ENCODE measurements at places on chromosomes 16 and 17.

DNA sequence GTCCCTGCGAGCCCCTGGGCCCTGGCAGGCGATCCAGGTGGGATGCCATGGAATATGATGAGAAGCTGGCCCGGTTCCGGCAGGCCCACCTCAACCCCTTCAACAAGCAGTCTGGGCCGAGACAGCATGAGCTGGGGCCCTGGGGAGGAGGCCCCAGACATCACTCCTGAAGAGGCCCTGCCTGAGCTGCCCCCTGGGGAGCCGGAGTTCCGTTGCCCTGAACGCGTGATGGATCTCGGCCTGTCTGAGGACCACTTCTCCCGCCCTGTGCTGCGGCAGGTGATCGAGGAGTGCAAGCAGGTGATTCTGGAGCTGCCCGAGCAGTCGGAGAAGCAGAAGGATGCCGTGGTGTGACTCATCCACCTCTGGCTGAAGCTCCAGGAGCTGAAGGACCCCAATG lies 33.1 kb downstream of the CDRT15L2 start:
- DNase-seq, result no peak

- DNase-seq, result no peak
Measured at GRCh38 chr16:78576941-78577340, 477.5 kb downstream of the WWOX start.

- DNase-seq, result no peak
Measured at GRCh38 chr17:72565006-72565405, 444.2 kb downstream of the SOX9 start.

DNA sequence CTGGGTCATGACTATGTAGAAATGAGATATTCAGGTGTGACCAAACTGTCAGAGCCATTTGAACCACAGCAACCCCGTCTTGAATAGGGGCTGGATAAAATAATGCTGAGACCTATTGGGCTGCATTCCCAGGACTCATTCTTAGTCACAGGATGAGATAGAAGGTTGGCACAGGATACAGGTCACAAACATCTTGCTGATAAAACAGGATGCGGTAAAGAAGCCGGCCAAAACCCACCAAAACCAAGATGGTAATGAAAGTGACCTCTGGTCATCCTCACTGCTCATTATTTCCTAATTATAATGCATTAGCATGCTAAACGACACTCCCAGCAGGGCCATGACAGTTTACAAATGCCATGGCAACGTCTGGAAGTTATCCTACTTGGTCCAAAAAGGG lies 545.5 kb downstream of the TMEM114 start:
- no peak for DNase-seq

GRCh38 chr17:18850679-18851078 lies 7.3 kb upstream of the PRPSAP2 start:
- no peak for DNase-seq

DNA sequence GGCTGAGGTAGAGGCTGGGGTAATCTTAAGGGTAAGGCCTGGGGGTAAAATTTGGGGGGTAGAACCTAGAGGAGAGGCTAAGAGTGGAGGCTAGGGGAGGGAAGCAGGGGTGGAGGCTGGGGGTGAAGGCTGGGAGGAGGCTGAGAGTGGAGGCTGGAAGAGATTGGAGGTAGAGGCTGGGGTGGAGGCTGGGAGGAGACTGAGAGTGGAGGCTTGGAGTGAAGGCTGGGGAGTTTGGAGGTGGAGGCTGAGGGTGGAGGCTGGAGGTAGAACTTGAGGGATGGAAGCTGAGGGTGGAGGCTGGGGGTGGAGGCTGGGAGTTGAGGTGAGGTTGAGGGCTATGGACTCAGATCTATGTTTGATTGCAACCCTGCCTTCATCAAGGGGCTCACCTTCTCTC lies 333.6 kb downstream of the C16orf95 start:
- DNase-seq, result no peak

GRCh38 chr17:78164748-78165607 lies 3.4 kb upstream of the SYNGR2 start:
- DNase-seq, result no peak

- DNase-seq, result no peak
Measured at GRCh38 chr17:77885678-77886386, 72.7 kb upstream of the TNRC6C start.

GRCh38 chr17:35373534-35373983 lies at the start of gene SLFN11:
TSS of gene SLFN11 (minus strand) at chr17:35373621. CDS start at chr17:35363807, 9,814 bp downstream.
- peak; percentile 81 for DNase-seq

DNA sequence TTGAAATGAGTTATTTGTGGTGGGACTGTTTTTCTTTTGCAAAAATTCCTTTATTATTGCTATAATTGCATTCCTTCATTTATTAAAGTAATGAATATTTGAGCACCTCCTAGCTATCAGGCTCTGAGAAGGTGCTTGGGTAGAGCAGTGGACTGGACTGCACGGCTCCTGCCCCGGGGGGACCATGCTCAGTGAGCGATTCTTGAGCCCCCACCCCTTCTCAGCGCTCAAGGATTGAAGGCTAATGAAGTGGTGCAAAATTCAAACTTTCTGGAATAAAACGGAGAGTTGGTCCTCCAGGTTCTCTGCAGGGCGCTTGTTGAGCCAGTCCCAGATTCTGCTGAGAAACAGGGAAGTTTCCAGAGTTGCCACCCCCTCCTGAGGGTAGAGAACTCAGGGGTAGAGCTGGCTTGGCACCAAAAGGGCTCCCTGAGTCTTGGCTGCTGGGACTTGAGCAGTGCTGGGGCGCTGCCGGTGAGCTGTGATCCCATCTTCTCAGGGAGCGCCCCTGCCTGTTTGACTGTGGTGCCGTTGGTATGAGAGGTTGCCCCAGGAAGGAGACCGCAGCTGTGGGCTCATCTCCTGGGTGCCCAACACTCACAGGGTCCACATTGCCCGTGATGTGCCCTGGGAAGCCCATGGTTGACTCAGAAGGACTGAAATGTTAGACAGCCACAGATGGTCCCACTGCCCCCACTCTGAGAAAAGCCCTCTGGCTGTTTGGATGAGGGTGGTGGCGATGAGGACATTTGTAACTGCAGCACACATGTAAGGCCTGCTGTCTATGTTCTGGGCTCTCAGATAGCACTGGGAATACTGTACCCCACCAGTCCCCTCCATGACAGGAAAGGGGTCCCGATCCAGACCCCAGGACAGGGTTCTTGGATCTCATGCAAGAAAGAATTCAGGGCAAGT lies 20.0 kb downstream of the KSR1 start:
- no peak for DNase-seq

DNA sequence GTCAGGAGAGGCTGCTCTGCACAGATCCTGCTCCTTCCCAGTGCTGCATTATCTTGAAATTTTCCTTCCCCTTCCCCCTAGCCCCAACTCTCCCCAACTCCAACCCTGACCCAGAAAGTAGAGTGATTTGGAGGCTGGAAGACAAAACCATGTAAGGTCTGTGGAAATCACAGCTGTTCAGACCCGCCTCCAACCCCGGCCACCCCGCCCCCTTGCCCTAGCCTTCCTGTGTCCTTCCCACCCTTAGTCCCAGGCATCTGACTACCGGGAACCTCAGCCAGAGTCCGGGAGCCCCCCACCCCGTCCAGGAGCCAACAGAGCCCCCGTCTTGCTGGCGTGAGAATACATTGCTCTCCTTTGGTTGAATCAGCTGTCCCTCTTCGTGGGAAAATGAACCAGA lies at the start of gene AOC3:
TSS of gene AOC3 (plus strand) at position 246 of the 400 bp plus-strand sequence. CDS start at position 391, 145 bp downstream.
- no peak for DNase-seq

DNA sequence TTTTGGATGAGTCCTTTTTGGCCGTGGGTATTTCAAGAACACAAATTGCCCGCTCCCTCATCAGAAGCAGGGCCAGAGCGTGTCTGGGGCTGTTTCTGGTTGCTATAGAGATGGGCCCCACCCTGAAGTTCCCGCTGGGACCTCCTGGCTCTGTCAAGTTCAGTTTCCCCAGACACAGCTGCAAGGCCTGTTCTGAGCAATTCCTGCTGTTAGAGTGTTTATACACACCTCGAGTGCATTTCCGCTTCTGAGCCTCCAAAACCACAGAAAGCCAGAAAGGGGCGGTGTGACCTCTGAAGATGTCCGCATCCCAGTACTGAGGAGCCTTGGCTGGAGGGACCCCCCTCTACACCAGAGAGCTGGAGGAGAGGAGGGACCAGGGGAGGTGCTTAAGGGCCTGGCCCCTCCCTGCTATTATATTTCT lies 9.3 kb upstream of the WBP2 start:
- DNase-seq, result no peak

DNA sequence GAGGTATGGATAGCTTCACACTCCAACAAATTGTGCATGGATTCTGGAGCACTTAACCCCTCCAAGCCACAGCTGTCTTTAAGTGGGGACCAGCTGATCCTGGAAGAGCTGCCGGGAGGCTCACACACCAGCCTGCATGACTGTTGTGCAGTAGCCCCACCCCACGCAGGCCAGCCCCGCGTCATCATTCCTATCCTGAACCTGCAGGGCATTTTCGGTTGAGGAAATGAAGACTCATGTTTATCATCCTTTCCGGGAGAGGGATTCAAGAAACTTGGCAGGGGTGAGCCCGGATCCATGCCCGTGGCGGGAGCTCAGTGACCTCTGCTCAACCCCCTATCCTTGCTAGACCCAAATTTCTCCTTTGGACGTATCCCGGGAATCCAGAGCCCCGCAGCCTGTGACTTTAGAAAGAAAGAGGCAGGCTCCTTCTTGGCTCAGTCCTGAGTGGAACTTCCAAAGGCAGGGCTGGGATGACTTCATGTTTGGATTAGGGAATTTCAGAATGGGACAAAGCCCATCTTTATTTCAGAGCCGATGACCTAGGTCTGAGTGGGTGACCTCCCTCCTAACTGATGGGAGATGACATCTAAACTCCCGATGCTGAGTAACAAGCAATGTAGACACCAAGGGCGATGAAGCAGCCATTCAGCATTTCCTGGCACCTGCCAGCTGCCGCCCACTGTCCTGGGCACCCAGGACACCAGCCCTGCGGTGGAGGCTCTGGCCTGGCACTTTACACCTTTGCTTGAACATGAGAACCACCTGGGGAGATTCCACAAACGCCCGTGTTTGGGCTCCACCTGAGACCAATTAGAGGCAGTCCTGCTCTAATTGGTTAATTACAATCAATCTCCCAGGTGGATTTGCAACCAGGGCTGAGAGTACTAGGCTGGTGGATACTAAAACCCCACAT lies 43.3 kb upstream of the CMIP start:
- DNase-seq, result no peak

GRCh38 chr17:67441052-67441895 lies 64.2 kb downstream of the PITPNC1 start:
- DNase-seq, result peak; percentile 50

- peak; percentile 66 for DNase-seq
Measured at GRCh38 chr17:8126491-8127066, 2.7 kb upstream of the HES7 start.

DNA sequence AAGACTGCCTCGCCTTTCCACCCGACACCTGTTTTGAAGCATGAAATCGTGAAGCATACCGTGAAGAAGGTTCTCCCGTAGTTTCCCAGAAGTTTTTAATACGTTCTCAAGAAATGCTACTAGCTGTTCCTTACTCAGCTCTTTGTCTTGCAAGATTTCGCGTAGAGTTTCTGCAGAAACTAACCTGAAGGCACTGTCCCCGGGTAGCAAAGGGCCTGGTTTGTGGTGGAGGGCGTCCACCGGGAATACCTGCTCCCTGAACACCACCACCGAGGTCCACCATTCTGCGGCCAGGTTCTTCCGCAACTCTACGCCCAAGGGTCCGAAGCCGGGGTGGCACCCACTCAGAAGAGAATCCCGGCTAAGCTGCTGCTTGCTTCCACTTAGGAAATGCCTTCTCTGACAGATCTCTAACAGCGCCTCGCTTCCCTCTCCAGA lies 487 bp downstream of the POLG2 start:
- DNase-seq, result no peak

DNA sequence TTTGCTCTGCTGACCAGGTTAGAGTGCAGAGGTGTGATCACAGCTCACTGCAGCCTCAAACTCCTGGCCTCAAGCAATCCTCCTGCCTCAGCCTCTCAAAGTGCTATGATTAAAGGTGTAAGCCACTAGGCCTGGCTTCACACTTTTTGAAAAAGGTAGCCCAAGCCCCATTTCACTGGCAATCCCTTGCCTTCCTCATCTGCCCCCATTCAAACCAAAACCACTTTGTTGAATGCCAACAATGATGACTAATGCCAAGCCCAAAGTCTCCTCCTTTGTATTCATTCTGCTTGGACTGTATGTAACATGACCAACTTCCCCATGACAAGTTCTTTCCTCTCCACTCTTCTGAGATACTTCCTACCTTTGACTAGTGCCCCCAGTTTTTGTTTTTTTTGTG lies 33.1 kb downstream of the N4BP1 start:
- DNase-seq, result no peak

DNA sequence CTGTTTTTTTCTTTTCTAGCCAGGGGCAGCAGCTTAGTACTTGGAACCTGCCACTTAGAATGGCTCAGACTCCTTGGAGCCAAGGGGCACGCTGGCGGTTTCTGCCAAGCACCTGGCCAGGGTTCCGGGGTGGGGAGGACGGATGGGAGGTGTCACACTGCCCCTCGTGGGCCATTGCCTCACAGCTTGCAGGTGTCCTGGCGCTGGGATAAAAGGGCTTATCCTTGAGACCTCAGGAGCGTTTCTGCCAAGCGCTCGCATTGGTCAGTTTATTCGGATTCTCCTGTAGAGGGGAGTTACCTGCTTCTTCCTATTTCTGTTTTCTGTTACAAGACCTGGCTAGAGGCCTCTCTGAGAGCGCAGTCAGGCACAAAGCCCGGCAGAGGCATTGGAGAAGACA lies 234.6 kb downstream of the MSI2 start:
- no peak for DNase-seq

DNA sequence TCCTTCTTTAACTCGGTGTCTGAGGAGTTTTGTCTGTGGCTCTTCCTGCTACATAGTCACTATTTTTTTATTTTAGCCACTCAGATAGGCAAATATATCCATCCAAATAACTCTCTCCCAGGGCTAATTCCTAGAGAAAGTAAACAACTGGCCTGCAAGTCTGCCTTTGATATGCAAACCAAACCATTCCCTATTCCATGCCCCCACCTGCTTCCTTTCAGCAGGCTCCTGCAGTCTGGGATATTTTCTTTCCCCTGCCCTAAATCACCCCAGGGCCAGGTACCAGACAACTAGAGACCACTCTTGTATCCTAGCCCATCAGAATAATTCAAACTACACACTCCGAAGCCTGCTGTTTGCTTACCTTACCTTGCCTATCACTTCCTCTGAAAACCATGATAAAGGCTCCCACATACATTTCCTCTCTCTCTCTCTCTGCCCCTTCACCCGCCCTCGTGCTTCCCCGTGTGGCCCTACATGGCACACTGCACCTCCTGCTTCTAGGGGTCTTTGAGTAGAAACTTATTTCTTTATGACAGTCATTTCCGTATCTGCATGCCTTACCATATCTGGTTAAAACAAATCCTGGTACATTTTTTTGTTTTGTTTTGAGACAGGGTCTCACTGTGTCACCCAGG lies 8.3 kb downstream of the CD300H start:
- no peak for DNase-seq

GRCh38 chr16:14291286-14291685 lies 220.2 kb downstream of the MRTFB start:
- DNase-seq, result no peak

- no peak for DNase-seq
Measured at GRCh38 chr17:3298260-3298659, at the start of gene OR3A1. TSS of gene OR3A1 (minus strand) at chr17:3298360. CDS start at chr17:3292582, 5,778 bp downstream.

DNA sequence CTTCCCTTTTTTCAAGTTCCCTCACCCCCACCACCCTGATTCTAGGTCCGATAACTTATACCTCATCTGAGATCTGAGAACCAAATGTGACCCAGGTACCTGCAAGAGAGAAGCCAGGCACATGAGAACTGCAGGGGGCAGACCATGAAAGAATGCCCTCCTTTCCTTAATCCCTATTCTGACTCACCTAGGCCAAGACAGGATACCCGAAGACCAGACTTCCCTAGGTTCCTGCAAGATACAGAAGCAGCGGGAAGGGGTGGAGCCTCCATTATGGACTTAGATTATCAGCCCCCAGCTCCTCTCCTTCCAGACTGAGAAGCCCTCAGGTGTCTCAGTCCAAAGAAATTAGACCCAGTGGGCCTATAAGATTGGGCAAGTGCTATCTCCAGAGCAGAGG lies 2.1 kb downstream of the KCNAB3 start:
- DNase-seq, result no peak
